AG04450 (cell line): ENCODE measurements at places on chromosomes 13 and 19.
A peak's percentile ranks its signal among the peaks of the same experiment; 100 is the strongest.

GRCh38 chr13:39202746-39203145, 164.5 kb downstream of the NHLRC3 start:
- no peak for DNase-seq

DNA sequence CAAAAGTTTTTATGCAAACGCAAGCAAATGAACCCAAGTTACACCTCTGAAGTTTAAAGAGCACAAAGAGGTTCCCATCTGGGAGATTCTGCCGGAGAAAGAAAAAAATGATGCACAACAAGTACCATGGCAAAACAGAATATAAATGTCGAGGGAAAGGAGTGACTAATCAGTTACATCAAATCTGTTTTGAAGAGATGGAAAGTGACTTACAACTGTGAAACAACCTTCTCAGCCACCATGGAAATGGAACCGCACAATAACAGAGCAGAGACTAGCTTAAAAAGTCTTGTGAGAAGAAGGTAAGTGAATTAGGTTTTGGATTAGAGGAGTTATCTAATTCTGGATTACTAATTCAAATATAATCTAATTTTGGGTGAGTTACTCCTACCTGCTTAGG, 2.4 kb downstream of the HSPH1 start:
- no peak for DNase-seq

DNA sequence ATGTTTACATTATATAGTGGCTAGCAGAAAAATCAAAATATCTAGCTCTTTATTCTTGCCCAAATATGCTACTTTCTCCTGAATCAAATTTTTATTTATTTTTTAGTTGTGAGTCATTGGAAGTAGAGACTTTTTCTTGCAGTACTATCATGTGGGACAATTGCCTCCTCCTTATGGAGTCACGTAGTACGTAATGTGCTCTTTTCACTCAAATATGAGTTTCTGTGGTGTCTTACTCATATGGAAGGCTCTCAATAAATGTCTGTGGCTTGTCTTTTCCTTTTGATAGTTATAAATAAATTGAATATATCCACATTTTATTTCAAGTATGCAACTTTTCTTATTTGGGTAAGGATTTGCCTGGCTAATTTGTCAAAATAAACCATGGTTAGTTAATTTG, 1411.0 kb upstream of the SLC10A2 start:
- DNase-seq: no peak

DNA sequence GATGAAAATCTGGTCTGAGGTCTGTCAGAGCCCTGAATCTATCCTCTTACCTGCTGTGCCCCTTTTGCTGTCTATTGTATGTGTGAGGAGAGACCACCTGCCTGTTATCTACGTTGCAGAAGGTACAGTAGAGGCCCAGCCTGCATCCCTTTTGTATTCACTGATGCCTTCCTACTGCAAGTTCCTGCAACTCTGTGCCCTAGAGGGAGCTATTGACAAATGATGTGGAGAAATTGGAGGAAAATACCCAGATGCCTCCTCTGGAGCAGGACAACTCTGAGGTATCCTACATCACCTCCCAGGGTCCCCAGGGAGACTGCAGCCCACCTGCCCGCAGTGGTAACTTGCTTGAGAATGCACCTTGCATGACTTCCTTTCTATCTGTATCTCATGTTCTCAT, 33.7 kb downstream of the SIAH3 start:
- DNase-seq: no peak

DNA sequence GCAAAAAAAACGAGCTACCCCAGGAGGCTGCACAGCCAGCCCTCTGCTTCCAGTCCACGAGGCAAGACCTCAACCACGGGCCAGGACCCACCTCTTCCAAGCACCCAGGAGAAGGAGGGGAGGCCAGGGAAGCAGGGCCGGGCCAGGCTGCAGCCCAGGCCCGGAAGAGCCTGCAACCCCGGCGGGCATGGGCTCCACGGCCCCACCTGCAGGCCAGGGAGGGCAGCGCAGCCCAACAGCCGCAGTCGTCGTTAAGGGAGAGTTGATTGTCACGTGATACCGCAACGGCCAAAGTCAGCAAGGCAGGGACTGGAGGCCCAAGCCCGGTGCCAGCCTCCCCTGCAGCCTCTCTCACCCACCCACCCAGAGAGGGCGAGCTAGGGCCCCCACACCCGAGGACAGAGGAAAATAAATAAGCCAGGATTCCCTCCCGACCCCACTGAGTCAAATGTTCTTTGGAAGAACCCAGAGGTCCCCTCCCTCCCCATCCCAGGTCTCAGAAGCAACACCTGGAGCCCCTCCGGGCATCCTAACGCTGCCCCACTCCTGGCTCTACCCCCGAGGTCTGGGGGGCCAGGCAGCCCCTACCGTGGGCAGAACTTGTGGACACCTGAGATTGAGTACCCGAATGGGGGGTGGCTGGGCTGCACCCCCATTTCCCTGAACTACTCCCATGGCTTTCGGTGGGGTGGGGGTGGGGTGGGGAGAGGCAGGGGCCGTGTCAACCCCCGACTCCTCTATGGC, 5.2 kb upstream of the REXO1 start:
- no peak for DNase-seq

GRCh38 chr13:97975848-97976609, 22.6 kb downstream of the IPO5 start:
- DNase-seq: peak; percentile 29

GRCh38 chr19:20278342-20278741, 111.3 kb downstream of the ZNF486 start:
- DNase-seq: no peak

DNA sequence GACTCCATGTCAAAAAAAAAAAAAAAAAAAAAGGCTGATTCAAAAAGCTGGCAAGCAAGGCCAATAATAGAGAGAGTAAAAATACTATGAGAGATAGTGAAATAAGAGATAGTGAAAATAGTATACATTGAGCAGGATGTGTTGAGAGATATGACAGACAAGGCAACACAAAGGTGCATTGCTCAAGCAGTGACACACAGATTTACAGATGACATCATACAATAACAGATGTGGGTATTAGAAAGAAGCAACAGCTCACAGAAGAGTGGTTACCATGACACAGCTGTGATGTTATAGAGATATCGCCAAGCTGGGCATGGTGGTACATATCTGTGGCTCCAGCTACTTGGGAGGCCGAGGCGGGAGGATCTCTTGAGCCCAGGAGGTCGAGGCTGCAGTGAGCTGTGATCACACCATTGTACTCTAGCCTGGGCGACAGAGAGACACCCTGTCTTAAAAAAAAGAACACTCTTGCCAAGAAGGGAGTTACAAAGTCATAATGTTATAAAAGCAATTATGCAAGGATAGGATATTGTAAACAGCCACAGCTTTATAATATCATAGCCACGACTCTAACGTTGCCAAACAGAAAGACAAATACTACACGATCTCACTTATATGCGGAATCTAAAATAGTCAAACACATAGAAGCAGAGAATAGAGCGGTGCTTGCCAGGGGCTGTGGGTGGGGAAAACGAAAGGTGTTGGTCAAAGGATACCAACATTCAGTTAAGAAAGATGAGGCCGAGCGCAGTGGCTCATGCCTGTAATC, 10.3 kb downstream of the TNFSF9 start:
- no peak for DNase-seq

DNA sequence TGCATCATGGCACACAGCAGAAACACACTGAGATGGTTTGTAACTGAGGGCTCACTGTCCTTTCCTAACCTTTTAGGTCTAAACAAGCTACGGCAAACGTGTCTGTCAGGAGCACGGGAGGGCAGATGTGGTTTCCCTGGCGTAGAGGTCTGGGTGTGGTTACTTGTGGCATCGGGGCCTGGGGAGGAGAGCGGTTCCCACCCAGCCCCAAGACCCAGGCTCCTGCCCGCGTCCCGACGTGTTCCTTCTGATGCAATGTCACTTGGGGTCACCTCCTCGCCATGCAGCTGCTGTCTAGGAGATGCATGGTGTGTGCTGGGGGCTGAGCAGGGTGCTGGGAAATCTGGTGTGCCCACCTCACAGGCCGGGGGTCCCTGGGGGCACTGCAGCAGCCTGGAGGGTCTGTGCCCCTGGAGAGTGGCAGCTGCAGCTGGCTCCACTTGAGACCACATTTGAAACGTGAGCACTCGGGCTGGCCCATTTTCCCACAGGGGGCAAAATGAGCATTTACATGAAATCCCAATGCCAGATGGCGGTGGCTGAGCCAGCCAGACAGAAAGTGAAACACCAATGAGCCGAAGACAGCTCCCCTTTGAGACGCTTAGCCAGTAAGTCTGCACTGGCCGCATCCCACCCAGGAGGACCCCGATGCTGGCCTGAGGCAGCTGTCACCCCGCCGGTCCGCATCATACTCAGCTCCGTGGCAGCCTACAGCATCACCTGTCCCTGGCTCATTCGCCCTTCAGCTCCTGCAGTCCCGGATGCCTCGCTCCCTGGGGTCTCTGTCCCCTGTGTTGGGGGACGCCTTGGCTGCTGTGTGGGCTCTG, 22.3 kb upstream of the MYDGF start:
- DNase-seq: no peak

- DNase-seq: peak; percentile 55
Measured at GRCh38 chr13:108957369-108958012, 328.1 kb downstream of the MYO16 start.

DNA sequence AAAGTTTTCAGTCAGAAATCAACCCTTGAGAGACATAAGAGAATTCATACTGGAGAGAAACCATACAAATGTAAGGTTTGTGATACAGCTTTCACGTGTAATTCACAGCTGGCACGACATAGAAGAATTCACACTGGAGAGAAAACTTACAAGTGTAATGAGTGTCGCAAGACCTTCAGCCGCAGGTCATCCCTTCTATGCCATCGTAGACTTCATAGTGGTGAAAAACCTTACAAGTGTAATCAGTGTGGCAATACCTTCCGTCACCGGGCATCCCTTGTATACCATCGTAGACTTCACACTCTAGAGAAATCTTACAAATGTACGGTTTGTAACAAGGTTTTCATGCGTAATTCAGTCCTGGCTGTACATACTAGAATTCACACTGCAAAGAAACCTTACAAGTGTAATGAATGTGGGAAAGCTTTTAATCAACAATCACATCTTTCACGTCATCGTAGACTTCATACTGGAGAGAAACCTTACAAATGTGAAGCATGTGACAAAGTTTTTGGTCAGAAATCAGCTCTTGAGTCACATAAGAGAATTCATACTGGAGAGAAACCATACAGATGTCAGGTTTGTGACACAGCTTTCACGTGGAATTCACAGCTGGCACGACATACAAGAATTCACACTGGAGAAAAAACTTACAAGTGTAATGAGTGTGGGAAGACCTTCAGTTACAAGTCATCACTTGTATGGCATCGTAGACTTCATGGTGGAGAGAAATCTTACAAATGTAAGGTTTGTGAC, 15.7 kb upstream of the ZNF701 start:
- no peak for DNase-seq

- no peak for DNase-seq
Measured at GRCh38 chr13:74087357-74087756, 46.8 kb downstream of the KLF12 start.

GRCh38 chr13:79780240-79780639, 299.3 kb downstream of the NDFIP2 start:
- no peak for DNase-seq

DNA sequence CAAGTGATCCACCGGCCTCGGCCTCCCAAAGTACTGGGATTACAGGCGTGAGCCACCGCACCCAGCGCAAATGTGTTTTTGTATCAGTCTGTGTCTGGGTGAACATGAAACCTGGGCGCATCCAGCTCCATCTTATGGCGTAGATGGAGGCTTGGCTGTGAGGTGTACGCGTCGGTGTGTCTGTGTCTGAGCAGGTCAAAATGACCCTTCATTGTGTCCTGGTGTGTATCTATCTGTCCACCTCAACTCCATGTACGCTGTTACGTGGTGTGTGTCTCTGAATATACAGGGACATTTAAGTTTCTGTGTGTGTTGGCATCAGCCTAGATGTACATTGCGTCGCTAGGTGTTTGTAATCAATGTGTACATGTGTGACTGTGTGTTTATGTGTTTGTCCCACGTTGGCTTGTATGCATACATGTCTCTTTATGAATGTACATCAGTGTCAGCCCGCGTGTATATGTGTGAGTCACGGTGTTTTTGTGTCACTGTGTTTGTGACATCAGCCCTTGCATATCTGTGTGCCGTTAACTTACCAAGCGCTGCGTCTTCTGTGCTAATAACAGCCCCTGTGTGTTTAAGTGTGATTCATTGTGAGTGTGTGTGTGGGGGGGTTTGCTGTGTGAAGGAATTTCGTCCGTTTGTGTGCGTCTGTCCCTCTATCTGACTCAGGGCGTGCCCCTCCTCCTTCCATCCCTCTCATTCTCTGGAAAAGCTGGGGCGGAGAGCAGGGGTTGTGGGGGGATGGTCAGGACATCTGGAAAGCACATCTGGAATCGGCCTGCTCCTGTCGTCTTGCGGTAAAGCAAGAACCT, 6.4 kb downstream of the AXL start:
- peak; percentile 97 for DNase-seq

DNA sequence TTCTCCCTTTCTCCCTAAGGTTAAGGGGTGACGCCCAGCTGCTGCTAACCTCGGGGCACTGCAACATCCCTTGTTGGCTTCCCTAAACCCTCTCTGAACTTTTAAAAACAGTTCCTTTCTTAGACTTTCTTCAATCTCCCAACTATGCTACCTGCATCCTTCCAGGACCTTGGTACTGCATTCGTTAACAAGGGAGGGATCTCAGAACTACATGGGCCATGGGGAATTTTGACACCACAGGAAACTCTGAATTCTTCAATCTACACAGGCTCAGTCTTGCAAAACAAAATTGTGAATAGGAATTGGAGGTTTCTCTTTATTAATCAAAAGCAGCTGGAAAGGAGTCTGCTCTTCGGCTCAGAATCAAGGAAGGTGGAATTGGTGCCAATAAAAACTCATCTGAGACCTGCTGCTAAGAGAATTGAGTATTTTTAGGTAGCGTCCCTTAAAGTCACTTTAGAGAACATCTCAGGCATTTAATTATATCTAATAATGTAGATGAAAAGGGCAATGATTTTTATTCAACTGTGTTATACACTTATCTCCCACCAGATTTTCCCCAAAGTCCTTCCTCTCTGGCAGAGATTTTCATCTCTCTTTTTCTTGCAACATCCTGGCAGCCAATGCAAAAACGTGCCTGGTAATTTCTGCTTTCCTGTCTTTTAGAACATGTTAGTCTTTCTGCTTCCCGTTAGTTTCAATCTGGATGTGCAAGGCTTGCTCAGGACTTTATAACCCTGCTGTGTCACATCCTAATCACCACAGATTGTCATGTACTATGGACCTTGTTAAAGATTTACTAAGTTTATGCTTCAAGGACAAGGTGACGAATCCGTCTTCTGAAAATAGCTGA, 69.1 kb upstream of the SLC15A1 start:
- DNase-seq: no peak

- no peak for DNase-seq
Measured at GRCh38 chr19:2332341-2333026, 4.0 kb downstream of the SPPL2B start.

- peak; percentile 84 for DNase-seq
Measured at GRCh38 chr19:1863638-1864479, 480 bp upstream of the KLF16 start.
